ENCODE measurements at places on chromosomes 12 and 14. TPM values are rescaled to one million over a fixed set of nuclear protein-coding genes. Genes with fewer than 3 reads are reported as not detected.

The B4GALNT1 gene
- total RNA-seq: 34.5 TPM

The GPHN gene
- 29.9 TPM for total RNA-seq

The OASL gene
- total RNA-seq: 0.70 TPM

The CLEC6A gene
- not detected for total RNA-seq

The PLEKHD1 gene
- 0.87 TPM for total RNA-seq

The SYNJ2BP gene
- 25.0 TPM for total RNA-seq

The CPNE6 gene
- not detected for total RNA-seq

The CD163 gene
- not detected for total RNA-seq

The TAS2R43 gene
- total RNA-seq: 2.3 TPM

DNA sequence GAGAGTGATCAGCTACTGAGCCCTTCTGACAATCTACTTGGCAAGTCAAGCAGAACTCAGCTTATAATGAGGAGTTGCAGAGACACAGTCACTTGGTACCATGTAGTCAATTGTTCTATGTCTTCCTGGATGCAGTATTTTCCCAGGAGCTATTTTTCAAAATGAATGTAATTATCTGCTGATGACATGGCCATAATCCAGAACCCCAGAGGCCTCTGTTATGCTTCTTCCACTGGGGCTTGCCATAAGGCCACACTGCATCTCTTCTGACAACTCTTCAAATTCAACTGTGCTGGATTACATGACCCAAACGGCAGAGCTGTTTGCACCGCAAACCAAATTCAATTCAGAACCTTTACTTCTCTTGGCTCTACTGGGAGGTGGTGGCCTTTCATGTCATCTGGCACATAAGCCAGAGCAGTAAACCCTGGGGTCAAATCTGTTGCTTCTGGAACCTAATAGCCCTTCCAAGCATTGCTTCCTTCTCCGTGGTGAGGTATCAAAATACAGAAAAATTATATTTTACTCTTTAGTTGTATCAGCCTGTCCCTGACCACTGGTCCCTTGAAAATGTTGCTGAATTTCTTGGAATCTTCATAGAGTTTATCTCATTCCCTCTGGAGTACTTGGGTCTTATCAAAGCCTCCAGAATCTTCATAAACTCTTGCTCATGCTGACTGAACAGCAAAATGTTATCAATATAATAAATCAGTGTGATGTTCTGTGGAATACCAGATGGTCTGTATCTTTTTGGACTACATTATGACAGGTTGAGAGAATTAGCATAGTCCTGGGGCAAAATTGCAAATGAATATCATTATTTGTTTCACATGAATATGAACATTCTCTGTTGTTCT lies 79.4 kb upstream of the DCN start:
- no peak overlapping the region for H3K27ac ChIP-seq
- no peaks in the 10 kb centered on the region for H3K36me3 ChIP-seq
- no peak overlapping the region for H3K4me3 ChIP-seq
- H3K4me1 ChIP-seq: no peaks in the 10 kb centered on the region
- no peaks in the 10 kb centered on the region for H3K27me3 ChIP-seq
- DNase-seq: no peak

GRCh38 chr12:2640709-2641108 lies 154.1 kb upstream of the FKBP4 start:
- no peaks in the 10 kb centered on the region for H3K4me1 ChIP-seq
- H3K27me3 ChIP-seq: peaks cover 3% of the 10 kb centered on the region
- H3K4me3 ChIP-seq: no peak overlapping the region
- H3K36me3 ChIP-seq: no peaks in the 10 kb centered on the region
- no peak overlapping the region for H3K27ac ChIP-seq

DNA sequence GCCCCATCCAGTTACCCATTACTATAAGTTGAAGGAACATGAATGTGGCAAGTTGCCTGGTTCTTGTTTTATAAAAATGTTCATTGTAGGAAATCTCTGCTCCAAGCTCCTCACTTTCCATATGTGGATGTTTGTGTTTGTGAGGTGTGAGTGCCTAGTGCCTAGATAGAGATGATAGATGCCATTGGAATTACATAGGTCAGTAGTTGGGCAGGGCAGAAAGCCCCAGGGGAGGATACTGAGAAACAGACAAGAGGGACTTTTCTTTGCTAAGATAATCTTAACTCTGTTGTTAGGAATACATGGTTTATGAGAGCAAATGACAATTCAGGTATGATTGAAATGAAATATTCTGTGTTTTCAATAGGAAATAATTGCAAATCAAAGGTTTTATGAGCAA lies 226.3 kb upstream of the GRIP1 start:
- H3K27ac ChIP-seq: no peak overlapping the region
- DNase-seq: no peak
- H3K27me3 ChIP-seq: no peaks in the 10 kb centered on the region
- H3K4me3 ChIP-seq: no peak overlapping the region
- no peaks in the 10 kb centered on the region for H3K4me1 ChIP-seq

- H3K4me3 ChIP-seq: no peak overlapping the region
- no peaks in the 10 kb centered on the region for H3K27me3 ChIP-seq
- no peak for DNase-seq
- no peaks in the 10 kb centered on the region for H3K36me3 ChIP-seq
- H3K27ac ChIP-seq: no peak overlapping the region
Measured at GRCh38 chr12:7501031-7501588, 2.5 kb downstream of the CD163 start.

GRCh38 chr12:96861656-96862055 lies 45.4 kb upstream of the NEDD1 start:
- H3K27me3 ChIP-seq: peaks cover 23% of the 10 kb centered on the region
- no peaks in the 10 kb centered on the region for H3K36me3 ChIP-seq
- H3K27ac ChIP-seq: no peak overlapping the region

- DNase-seq: no peak
- H3K36me3 ChIP-seq: no peaks in the 10 kb centered on the region
- no peaks in the 10 kb centered on the region for H3K27me3 ChIP-seq
- no peak overlapping the region for H3K27ac ChIP-seq
Measured at GRCh38 chr14:100634026-100634425, 46.8 kb upstream of the BEGAIN start.

GRCh38 chr14:75439989-75440388 lies 12.2 kb downstream of the JDP2 start:
- no peak overlapping the region for H3K4me3 ChIP-seq
- no peaks in the 10 kb centered on the region for H3K27me3 ChIP-seq

- no peaks in the 10 kb centered on the region for H3K36me3 ChIP-seq
- no peak overlapping the region for H3K4me3 ChIP-seq
- no peaks in the 10 kb centered on the region for H3K4me1 ChIP-seq
- no peaks in the 10 kb centered on the region for H3K27me3 ChIP-seq
- no peak overlapping the region for H3K27ac ChIP-seq
Measured at GRCh38 chr12:73529231-73529630, 1008.4 kb upstream of the ATXN7L3B start.

All from A673 (cell line).